ENCODE measurements at places on chromosomes 5 and 9.

- DNase-seq = no peak
Observed at GRCh38 chr9:84939774-84940173, 270.2 kb downstream of the NTRK2 start.

DNA sequence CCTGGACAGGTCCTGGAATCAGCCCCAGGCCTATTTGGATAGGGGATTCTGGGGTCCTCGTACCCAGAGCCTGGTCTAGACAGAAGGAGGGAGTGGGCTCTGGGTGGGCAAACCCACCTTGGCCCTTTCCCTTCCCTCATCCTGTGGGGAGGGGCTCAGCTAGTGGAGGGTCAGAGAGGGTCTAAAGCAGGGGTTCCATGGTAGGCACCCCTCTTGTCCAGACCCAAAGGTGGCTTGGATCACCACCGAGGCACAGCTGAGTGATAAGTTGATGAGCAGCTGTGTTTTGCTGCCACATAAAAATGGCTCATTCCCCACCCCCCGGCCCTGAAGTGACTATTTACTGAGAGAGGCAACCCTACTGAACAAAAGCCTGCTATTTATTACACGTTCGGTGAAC, 53.8 kb upstream of the KCNMB1 start:
- DNase-seq = no peak

GRCh38 chr5:67493676-67494075, 297.1 kb upstream of the CD180 start:
- DNase-seq = no peak

DNA sequence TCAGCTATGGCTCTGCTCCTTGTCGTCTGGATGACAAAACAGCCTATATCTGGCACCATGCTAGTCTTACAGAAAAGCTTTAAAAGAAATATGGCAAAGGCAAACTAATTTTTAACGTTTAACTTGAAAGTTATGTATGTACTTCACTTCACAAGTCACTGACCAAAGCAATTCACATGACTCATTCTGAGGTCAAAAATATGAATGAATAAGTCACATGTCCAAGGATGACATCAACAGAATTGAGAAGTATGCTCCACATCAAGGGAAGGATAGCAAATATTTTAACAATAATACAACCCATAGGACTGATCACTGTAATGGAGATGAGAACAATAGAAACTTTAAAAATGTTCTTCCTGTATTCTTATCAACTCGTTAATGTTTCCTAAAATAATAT, 1072.6 kb upstream of the NUDT12 start:
- peak; percentile 17 for DNase-seq

DNA sequence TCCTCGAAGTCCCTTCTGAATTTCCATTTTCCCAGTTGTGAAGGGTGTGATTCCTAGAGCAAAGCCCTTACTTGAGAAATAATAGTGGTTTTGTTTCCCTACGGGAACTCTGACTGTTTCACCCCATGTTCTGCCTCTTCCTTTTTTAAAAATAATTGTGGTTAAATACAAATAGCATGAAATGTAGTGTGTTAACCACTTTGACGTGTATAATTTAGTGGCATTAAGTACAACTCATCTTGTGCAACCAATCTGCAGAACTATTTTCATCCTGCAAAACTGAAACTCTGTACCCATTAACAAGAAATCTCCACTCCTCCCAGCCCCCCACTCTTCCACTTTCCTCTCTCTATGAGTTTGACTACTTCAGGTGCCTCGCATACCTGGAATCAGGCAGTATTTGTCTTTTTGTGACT, 35.6 kb upstream of the HAND1 start:
- DNase-seq = peak; percentile 35

DNA sequence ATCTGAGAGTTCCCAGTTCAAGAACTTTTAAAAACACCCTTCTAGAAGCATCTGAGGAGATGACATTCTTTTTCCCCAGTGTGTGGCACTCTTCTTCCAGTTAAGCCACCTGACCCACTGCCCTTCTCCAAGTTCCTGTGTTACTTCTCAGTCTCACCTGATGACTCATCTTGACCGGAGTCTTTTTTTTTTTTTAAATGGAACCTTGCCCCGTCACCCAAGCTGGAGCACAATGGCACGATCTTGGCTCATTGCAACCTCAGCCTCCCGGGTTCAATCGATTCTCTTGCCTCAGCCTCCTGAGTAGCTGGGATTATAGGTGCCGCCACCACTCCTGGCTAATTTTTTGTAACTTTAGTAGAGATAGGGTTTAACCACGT, 224.1 kb upstream of the DAB2 start:
- no peak for DNase-seq

GRCh38 chr9:114271556-114272510, 51.1 kb upstream of the ORM1 start:
- DNase-seq = peak; percentile 41

DNA sequence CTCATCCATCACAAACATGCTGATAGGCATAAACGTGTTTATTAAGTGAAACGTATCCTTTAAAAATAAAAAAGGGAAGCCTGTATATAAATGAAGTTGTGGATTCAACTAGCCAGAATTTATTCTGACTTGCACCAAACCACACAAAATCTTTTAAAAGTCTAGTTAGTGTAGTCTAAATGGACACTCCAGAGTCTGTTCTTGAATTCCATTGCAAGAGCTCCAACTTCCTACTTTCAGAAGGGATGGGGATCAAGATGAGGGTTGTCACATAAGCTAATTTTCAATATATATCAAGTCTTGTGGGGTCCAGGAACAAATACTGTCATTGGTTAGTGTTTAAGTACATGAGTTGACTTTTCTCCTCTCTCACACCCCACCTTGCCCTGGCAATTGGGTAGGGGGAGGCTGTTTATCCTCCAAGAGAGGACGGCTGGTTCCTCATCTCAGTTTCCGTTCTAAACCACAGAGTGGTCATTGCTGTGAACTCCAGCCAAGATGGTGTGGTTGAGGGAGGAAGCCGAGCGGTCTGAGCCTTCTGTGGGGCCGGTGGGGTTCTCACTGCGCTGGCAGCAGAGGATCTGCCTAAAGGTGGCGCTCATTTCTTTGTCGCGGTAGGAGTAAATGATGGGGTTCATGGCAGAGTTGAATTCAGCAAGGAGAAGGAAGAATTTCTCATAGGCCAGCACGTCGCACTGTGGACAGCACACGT, 163.2 kb downstream of the LPAR1 start:
- no peak for DNase-seq

DNA sequence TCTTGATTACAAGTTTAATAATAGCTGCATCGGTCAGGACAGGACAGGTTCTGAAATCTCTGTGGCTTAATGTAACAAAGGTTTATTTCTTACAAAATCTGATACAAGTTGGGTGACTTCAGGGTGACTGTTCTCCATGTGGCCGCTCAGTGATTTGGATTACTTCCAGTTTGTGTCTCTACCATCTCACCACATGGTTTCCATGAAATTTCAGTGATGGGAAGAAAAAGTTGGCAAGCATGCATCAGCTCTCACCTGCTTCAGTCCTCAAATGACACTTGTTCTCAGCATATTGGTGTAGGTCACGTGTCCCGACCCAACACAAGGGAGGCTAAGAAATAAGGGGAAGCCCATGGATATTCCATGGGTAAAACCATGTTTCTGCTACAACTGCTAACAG, 7.8 kb upstream of the TMEM268 start:
- no peak for DNase-seq

GRCh38 chr5:168765551-168766425, 186.6 kb upstream of the PANK3 start:
- no peak for DNase-seq

DNA sequence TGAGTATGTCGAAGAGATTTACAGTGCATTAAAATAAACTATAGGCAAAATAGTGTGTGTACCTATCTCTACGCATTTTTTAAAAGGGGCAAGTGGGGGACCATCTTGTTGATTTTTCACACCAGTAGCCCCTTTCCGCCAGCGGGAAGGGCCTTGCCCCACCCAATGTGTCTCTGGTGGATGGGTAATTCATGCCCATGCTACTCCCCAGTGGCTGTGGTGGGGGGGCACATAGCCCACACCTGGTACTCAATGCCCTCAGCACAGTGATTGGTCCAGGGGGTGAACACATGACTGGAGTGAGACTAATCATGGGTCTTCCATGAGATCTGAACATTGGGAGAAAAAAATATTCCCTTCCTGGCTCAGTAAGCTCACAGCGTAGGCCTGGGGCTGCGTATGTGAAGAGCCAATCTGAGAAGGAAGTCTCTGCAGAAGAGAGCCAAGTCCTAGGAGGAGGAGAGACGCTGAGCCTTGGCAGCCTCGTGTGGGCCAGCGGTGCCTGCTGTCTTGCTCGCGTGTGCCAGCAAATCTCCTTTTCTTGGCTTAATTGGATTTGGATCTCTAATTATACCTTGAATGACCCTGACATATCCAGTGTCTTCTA, 103.4 kb downstream of the ADAMTS2 start:
- no peak for DNase-seq

GRCh38 chr5:5986492-5987178, 391.7 kb downstream of the MED10 start:
- DNase-seq = no peak

GRCh38 chr5:132083071-132083678, 9.6 kb downstream of the CSF2 start:
- no peak for DNase-seq

- DNase-seq = peak; percentile 94
Observed at GRCh38 chr5:108727651-108728565, 19.8 kb upstream of the FER start.

DNA sequence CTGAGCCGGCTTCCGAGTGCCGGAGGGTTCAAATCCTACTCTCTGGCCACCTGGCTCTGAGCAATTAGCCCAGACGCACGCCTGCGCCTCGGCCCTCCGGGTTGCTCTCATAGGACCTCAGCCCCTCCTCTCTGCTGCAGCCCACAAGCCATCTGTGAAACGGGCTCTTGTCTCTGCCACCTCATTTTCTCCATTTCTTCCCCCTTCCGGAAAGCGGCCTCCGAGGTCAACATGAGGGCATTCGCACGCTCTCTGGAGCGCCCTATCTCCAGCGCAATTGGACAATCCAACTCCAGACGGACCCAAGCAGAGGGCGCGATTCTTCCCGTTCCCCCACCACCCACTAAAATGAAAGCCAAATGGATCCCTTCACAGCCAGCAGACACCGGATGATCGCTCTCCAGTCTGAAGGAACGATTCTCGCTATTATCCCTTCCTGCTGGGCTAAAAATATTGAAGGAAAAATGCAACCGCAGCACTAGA, 41.5 kb downstream of the VAV2 start:
- DNase-seq = peak; percentile 36
